Right cardiac atrium (tissue), 5 donors: ENCODE measurements at places on chromosomes 3 and 15.
A peak's percentile ranks its signal among the peaks of the same experiment; 100 is the strongest.

- DNase-seq: peak; percentile 45
Observed at GRCh38 chr15:67883234-67883773, 43.5 kb upstream of the RNU6-1 start.

GRCh38 chr3:113261626-113262303 lies 50.4 kb downstream of the BOC start:
- DNase-seq: no peak

DNA sequence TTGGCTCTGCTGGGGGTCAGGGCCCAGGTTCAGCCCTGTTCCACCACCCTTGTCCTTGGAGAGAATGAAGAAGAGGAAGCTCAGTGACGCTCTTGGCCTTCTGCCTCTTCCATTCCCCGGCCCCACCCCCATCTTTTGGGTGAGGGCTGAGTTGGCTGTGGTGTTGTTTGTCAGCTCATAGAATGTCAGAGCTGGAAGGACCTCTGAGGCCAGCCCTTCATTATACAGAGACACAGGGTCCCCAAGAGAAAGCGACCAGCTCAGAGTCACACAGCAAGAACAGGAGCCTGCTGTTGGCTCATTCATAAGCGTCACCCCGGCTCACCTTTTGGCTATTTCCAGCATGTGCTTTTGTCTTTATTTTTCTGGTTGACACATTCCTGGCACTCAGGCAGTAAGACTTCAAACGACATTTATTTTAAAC lies 68.2 kb downstream of the AAGAB start:
- DNase-seq: peak; percentile 78

DNA sequence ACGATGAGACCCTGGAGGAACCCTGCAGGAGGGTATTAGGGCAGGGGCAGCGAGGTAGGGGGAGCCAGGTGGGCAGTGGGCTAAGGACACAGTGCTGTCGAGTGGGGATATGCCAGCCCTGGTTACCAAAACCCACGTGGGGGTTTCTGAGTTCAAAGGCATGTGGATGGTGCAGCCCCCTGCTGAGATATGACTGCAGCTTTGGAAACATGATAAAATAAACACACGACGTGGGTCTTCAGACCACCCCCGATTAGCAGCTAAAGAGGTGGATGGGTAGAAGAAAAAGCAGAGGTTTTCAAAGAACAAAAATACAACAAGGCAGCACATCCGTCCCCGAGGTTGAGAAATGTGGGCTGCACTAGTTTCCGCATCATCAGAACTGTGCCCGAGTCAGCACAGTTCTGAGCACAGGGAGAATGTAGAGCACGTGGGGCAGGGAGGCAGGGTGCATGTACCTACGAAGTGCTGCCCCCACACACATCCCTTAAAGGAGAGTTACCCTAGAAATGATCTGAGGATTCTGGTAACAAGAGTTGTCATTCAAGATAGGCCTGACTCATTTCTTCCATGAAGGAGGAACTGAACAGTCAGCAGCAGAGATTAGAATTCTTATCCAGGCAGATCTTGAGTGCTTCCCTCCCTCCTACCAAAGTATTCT lies 121.3 kb downstream of the RPLP1 start:
- DNase-seq: no peak

DNA sequence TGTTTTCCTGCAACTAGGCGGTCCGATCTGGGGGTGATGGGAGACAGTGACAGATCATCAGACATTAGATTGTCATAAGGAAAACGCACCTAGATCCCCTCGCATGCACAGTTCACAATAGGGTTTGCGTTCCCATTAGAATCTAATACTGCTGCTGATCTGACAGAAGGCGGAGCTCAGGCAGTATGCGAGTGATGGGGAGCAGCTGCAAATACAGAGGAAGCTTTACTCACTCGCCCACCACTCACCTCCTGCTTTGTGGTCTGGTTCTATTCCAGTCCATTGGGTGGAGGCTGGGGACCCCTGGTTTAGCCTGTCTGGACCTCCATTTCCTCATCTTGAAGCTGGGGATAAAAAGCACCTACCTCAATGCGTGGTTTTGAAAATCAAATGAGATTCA lies 437.5 kb upstream of the PROK2 start:
- no peak for DNase-seq
